ENCODE measurements at places on chromosomes 3 and 15. TPM values are rescaled to one million over a fixed set of nuclear protein-coding genes. Genes with fewer than 3 reads are reported as not detected.

- DNase-seq, result no peak
These were observed 520.9 kb upstream of the TGFBR2 start for GRCh38 chr3:30085486-30085885.

DNA sequence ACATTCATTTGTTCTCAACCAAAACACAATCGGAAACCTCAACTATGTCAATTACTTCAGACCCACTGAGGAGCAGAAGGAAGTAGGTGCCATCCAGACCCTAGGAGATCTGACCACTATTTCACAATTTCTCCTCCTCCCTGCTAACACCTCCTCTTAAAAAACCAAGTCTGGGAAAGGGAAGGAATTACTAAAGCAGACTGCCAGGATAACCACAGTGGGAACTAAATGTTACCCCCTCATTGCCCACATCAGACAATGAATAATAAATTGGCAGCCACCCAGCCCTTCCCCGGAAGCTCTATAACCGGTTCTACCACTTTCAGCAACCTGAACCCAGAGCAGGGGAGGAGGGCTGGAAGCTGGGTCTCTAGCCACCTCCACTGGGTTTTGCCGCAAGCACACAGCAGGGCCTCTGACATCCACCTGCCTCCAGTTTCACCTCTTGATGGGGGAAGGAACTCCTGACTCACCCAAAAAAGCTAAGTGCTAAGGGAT lies 17.6 kb downstream of the C15orf62 start:
- DNase-seq, result no peak

The CHL1 gene
- polyA plus RNA-seq, result 19.2 TPM

The ADAMTS7 gene
- 33.1 TPM for polyA plus RNA-seq

GRCh38 chr3:106305882-106306435 lies 437.1 kb upstream of the CBLB start:
- DNase-seq, result no peak

The SUCNR1 gene
- polyA plus RNA-seq, result 11.9 TPM

- no peak for DNase-seq
These were observed 2.8 kb downstream of the NISCH start for GRCh38 chr3:52458031-52458760.
